ENCODE measurements at places on chromosomes 4 and X. TPM values are rescaled to one million over a fixed set of nuclear protein-coding genes. Genes with fewer than 3 reads are reported as not detected.

The EIF4E gene
- total RNA-seq: 161 TPM

The ARMCX6 gene
- total RNA-seq: 13.6 TPM

The P2RY4 gene
- total RNA-seq: 0.21 TPM

The SPATA4 gene
- not detected for total RNA-seq

The REELD1 gene
- not detected for total RNA-seq

The CLCN4 gene
- 1.5 TPM for total RNA-seq

The EDA gene
- total RNA-seq: 1.5 TPM

The NFXL1 gene
- total RNA-seq: 8.5 TPM

The GPRASP1 gene
- total RNA-seq: 0.14 TPM

The NALF2 gene
- total RNA-seq: not detected

The SRPX2 gene
- total RNA-seq: 30.5 TPM

The L1CAM gene
- 1.6 TPM for total RNA-seq

The PPP2R2C gene
- total RNA-seq: 1.2 TPM

The STOX2 gene
- total RNA-seq: 4.2 TPM

The LUZP4 gene
- total RNA-seq: not detected

The ZMYM3 gene
- 16.2 TPM for total RNA-seq

The TRO gene
- total RNA-seq: 1.2 TPM

The MID2 gene
- total RNA-seq: 10.8 TPM

The TGIF2LX gene
- total RNA-seq: not detected

The SYP gene
- 0.51 TPM for total RNA-seq

The NAP1L2 gene
- 0.56 TPM for total RNA-seq

The KCTD8 gene
- total RNA-seq: not detected
